ENCODE measurements at places on chromosomes 1 and 21.

GRCh38 chr1:59937636-59938210 is 11.2 kb upstream of the CYP2J2 start:
- DNase-seq: no peak

GRCh38 chr1:179995576-179995975 is 41.0 kb downstream of the CEP350 start:
- no peak for DNase-seq

GRCh38 chr21:26914557-26914956 is 52.3 kb downstream of the ADAMTS5 start:
- no peak for DNase-seq

DNA sequence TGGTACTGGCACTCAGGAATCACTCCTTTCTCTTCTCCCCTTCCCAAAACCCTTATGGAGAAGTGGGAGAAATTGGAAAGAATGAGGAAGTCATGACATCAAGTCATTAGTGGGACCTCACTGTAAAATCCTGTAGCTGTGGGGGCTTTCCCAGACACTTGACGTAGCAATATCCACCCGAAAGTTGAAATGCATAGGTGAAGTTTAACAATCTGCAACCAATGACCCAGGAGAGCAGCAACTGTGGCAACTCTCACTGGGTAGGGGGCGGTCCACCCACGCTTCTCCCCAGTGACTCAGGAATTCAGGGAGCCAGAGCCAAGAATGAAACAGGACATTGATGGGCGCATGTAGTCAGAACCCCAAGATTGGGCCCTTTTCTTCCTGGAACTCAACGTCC is 27.0 kb downstream of the ABCA4 start:
- no peak for DNase-seq

DNA sequence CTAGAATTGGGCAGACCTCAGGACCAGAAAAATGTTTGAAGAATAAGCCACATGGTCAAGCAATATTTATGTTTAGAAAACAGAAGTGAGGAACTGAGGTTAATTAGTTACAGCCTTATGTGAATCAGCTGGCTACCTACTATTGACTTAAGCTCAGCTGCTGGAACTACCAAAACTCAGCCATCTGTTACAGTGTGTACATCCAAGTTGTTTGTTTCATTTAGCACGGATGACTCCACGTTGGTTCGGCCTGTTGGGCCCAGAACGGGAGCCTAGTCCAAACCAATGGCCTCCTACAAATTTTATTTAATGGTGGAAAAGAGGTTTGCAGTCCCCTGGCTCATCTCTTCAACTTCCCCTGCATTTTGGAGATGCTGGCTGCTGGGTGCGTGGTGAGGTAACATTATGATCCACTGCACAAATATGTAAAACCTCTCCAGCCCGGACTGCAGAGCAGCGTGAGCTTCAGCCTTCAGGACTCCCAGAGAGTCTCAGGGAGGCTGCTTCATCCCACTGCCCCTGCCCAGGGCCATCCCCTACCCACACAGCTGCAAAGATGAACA is 143.4 kb downstream of the ZZZ3 start:
- DNase-seq: no peak

- DNase-seq: no peak
Measured at GRCh38 chr1:226891846-226892523, 21.6 kb downstream of the PSEN2 start.

- DNase-seq: no peak
Measured at GRCh38 chr1:174744886-174745285, 254.9 kb upstream of the CACYBP start.

DNA sequence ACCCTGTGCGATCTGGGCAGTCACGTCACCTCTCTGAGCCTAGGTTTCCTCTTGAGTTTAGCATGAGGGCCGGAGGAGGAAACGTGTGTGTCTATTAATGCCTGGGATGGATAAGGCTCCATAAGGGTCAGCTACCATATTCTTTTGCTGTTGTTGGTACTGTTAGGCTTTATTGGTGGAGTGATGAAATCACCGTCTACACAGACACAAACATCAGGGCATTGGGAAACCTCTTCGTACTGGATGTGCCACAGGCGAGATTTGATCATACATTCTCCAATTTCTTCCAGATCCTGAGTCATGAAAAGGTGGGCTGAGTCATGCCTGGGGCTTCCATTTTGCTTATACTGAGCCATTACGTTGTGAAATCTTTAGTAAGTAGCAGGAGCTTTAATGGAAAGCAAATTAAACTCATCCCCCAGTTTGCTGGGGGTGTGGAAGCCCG is 24.9 kb upstream of the GRHL3 start:
- no peak for DNase-seq

DNA sequence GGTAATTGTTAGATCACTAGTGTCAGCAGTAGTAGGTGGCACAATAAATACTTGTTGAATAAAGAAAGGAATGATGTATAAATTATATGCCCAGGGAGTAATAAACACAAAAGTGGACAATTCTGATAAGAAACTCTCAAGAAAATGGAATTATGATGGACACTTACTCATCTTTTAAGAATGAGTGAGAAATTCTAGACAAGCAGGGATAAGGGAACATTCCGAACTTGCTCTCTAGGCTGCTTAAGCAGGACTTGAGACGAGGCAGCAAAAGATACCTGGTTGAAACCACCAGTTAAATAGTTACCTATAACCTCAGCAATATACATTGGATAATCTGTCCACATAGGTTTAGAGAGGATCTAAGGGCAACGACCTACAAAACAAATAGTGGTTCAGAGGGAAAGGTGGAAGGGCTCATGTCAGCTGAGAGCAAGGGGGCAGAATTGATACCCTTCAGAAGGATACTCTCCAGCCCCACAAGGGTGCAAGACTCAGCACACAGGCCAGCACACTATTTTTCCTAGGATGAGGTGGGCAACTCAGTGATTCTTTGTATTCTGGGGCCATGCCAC is 46.3 kb downstream of the XCL2 start:
- no peak for DNase-seq

GRCh38 chr1:12276225-12276624 is 46.4 kb downstream of the VPS13D start:
- no peak for DNase-seq

DNA sequence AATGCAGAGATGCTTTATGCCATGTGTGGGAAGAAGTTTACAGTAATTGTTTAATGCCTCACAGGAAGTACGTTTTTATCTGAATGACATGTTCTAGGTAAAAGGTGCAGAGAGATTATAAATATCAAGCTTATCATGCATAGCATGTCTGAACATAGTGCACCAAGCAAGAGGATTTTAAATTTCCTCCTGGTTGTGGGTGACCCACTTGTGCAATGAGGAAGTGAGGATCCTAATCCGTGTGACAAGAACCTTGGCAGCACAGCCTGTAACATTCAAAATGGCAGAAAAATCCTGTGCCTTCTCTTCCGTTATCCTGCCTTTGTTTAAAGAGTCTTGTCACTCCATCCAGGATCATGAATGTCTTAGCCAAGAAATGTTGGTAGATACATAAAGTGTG is 75.6 kb downstream of the PLA2G4A start:
- no peak for DNase-seq

Data from stimulated activated CD8-positive, alpha-beta memory T cell treated with anti-CD3 and anti-CD28 coated beads, Interleukin-15, amount 100 ng/mL, for 24 hours (primary cell).